DMS 273 treated with DMSO at 0.1 percent for 48 hours (cell line): ENCODE measurements at places on chromosomes 2 and 18.

DNA sequence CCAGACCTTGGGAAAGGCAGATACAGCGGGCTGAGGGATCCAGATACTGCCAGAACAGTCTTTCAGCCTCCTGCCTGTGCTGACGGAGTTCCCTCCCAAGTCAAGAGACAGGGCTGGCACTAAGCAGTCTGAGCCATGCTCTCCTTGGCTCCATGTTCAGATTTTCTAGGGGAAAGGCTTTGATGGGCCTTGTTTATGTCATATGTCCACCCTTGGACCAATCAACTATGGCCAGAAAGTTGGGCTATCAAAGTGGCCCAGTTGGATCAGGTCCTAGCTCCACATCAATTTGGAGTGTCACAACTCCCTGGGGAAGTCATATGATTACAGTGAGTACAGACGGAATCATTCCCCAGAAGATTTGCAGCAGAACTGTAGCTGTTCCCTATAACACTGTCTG lies 152.0 kb downstream of the GREB1L start:
- no peak for DNase-seq

- no peak for DNase-seq
Measured at GRCh38 chr2:31523871-31524492, 56.8 kb downstream of the SRD5A2 start.

DNA sequence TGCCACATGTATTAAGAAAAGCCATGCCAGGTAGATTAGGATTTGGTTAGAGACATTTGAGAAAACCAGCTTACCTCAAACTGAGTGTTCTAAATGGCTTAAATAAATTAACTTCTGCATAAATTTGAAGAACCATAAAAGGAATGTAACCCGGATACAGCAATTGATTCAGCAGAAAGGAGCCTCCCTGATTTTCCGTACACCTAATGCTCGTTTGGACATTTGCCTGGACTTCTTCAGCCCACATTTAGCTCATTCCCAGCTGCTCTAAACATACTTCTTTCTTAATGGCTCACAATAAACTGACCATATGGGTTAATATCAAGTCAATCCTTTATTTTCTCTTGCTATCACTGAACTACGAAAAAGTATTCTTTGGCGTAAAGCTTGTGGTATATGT lies 392.4 kb downstream of the ZNF516 start:
- DNase-seq, result no peak

GRCh38 chr18:75198036-75198435 lies 10.9 kb downstream of the PTGR3 start:
- DNase-seq, result no peak

DNA sequence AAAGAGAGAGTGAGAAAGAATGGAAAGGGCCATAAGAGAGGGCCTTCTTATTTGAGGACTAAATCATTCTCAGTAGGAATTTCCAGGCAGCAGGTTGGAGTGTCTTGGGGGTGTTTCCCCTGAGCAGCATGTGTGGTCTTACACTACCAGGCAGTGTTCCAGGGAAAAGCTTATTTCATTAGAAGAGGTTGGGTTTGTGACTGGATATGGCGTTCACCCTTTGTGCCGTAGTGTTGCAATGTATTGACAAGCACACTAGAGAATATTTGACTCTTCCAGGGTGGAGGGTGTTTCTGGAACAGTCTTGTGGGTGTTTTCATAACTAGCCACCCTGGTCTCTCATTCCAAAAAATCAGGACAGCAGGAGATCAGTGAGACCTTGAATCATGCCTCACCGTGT lies 105.5 kb downstream of the NRP2 start:
- no peak for DNase-seq

- no peak for DNase-seq
Measured at GRCh38 chr2:8216397-8216796, 465.5 kb upstream of the ID2 start.
